ENCODE measurements at places on chromosomes 1 and 21.

DNA sequence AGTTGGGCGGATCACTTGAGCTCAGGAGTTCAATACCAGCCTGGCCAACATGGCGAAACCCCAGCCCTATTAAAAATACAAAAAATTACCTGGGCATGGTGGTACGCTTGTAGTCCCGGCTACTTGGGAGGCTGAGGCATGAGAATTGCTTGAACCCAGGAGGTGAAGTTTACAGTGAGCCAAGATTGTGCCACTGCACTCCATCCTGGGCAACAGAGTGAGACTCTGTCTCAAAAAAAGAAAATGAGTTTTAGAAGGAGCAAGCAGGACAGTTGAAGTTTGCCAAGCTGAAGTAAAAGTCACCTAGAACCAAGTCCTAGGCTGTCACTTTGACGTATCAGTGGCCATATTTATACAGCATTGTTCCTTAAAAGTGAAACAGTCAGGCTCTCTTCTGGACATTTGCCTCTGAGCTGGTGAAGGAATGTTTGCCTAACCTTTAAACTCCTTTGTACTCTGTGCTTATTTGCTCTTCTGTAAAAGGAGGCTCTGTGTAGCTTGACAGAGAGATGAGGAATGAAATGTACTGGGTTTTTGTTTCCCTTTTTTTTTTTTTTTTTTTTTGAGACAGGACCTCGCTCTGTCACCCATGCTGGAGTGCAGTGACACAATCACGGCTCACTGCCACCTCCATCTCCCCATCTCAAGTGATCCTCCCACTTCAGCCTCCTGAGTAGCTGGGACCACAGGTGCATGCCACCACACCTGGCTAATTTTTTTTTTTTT, 2.8 kb downstream of the RAB4A start:
- no peak for DNase-seq

DNA sequence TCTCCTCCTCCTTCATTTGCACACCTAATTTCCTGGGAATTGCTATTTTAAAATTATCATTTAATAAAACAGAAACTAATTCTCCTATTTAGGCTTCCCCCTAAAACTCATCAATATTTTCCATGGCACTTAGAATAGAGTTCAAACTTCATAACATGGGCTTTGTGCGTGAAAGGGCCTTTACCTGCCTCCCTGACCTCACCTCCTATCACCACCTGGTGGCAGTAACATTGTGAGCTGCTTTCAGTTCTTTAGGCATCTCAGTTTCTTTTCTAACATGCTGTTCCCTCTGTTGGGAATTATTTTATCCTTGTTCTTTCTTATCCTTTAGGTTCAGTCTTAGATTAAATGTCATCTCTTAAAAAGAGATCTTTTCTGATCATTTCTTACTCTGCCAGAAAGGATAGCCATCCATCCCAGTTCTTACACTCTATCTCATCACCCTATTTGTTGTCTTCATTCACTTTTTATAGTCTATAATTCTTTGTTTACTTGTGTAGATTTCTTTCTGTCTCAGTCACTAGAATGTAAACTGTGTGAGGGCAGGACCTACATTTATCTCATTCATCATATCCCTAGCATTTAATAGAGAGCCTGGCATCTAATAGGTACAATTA, 133.8 kb upstream of the KIAA1614 start:
- no peak for DNase-seq

- DNase-seq = no peak
Measured at GRCh38 chr1:205002705-205003104, 40.3 kb upstream of the CNTN2 start.

GRCh38 chr1:168431882-168432281, 111.9 kb downstream of the XCL2 start:
- DNase-seq = no peak

GRCh38 chr1:27336756-27337155, 5.1 kb upstream of the SYTL1 start:
- peak; percentile 67 for DNase-seq
